ENCODE measurements at places on chromosomes 16 and 17.
A peak's percentile ranks its signal among the peaks of the same experiment; 100 is the strongest.

DNA sequence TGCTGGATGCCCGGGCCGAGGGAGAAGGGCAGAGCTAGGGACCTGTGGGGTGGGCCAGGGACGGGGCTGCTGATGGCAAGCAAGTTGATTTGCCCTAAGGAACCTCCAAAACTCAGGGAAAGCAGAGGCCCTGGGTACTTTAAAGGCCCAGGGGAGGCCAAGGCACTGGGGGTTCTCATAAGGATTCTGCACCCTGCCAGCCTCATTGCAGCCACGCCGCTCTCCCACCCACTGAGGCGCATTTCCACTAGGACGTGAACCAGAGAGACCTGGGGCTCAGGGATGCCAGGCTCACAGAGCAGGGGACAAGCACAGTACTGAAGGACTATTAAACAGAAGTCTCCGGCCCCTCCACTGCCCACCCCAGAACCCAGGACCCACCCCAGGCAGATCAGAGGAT lies 39.4 kb upstream of the RBFOX3 start:
- no peak for DNase-seq

DNA sequence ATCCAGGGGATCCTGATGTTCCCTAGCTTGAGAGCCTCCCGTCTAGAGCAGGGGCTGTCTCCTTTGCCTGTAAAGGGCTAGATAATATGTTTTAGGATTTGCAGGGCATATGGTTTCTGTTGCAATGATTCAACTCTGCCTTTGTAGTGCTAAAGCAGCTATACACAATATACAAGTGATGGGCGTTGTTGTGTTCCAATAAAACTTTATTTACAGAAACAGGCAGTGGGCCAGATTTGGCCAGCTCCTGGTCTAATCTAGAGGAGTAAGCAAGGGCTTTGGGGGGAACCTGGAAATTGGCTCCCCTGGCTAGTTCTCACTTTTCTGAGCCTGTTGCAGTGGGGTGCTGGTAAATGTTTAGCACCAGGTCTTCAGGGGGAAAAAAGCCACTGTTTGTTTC lies 13.8 kb downstream of the WWOX start:
- no peak for DNase-seq

GRCh38 chr16:75022567-75022966 lies 23.7 kb downstream of the ZNRF1 start:
- no peak for DNase-seq

GRCh38 chr16:4936181-4936990 lies 562 bp downstream of the PPL start:
- no peak for DNase-seq

DNA sequence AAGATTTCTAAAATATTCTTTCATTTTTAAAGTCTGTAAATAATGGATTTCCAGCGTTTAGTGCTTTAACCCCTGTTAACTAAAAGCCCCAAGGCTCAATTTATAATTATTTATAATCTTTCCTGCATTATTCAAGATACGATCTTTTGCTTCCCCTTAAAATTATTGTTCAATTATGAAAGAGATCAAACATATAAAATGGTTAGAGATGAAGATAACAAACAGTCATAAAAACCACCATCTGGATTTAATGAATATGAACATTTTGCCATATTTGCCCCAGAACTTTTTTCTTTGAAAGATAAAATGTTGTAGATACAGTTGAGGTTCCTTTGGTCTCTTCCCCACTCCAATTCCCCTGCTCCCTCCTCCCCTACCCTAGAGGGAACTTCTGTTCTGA lies 17.6 kb downstream of the WWP2 start:
- no peak for DNase-seq

- DNase-seq, result peak; percentile 51
Measured at GRCh38 chr17:16486373-16487250, 5.4 kb downstream of the LRRC75A start.

GRCh38 chr17:45077643-45078042 lies 16.5 kb downstream of the NMT1 start:
- no peak for DNase-seq

GRCh38 chr17:76870377-76870714 lies 2.1 kb downstream of the MGAT5B start:
- no peak for DNase-seq

DNA sequence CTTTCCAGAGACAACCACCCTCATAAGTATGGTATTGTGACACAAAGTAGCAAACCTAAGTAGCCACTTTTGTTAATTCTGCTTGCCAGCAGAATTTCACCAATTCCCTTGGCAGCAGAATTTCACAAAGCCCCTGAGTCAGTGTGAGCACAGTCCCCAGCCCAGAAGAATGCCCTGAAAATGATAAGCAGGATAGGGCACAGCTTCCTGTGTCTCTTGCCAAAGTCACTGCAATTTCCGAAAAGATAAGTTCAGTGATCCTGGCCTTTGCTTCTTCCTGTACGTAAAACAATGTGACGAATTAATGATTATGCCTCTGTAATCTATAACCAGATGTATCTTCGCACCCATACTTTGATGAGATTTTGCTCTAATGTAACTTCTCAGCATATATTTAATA lies 16.0 kb upstream of the WIPF2 start:
- DNase-seq, result no peak

DNA sequence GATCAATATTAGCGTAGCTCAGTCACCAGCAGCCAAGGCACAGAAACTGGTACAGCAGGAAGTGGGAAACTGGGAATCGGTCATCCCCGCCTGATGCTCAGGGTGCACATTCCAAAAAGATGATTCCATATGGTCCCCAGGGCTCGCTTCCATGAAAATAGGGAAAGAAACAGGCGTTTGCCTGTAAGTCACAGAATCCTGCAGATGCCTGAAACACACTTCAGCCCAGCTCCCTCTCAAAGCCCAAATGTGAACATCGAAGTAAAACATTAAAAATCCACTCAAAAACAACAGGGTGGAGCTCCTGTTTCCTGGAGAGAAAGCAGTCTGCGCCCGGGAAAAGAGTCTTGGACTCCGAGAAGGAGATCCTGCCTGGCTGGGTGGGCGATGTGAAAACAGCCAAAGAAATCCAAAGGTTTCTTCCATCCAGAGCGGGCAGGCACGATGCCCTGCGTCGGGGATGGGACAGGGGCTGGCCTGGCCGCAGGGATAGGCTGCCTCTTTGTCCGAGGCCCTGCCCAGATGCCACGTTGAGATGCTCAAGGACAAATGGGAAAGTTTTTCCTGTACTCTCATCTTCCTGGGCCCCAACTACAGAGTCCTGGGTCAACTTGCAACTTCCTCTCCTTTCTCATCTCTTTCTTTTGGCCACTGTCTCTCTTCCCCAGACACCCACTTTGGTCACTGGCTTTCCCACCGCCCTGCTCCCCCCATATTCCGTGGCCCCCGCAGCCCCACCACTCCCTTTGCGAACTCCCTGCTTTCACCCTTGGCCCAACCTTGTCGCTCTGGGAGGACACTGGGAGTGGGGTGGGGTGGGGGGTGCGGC lies 743 bp downstream of the WIPI1 start:
- peak; percentile 76 for DNase-seq

- no peak for DNase-seq
Measured at GRCh38 chr16:1107731-1108130, 11.7 kb upstream of the C1QTNF8 start.

GRCh38 chr16:58339452-58339981 lies 44.7 kb upstream of the PRSS54 start:
- no peak for DNase-seq

- no peak for DNase-seq
Measured at GRCh38 chr17:66304304-66305174, 2.1 kb downstream of the PRKCA start.

Measured in GM04503 (cell line).